ENCODE measurements at places on chromosomes 4 and X.

GRCh38 chr4:10761903-10762302, 77.3 kb upstream of the CLNK start:
- DNase-seq: no peak

GRCh38 chrX:103464072-103464773, 55.1 kb downstream of the RAB40A start:
- no peak for DNase-seq

- no peak for DNase-seq
Measured at GRCh38 chrX:132068405-132068804, 45.3 kb downstream of the STK26 start.

DNA sequence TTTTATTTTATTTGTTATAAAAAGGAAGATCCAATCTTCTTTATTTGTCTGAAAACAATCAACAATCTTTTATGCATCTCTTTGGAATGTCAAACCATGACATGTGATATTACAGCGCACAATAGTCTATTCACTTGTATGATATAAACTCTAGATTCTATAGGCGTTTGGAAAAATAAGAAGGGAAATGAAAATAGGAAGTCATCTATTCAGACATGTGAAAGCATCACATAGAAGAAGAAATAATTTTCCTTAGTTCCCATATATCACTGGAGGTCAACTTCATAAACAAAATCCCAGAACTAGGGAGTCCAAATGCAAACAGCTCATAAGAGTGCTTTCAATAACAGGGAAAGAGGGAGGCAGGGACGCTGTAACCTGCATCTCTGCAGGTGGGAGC, 139.5 kb upstream of the RASGEF1B start:
- DNase-seq: no peak

DNA sequence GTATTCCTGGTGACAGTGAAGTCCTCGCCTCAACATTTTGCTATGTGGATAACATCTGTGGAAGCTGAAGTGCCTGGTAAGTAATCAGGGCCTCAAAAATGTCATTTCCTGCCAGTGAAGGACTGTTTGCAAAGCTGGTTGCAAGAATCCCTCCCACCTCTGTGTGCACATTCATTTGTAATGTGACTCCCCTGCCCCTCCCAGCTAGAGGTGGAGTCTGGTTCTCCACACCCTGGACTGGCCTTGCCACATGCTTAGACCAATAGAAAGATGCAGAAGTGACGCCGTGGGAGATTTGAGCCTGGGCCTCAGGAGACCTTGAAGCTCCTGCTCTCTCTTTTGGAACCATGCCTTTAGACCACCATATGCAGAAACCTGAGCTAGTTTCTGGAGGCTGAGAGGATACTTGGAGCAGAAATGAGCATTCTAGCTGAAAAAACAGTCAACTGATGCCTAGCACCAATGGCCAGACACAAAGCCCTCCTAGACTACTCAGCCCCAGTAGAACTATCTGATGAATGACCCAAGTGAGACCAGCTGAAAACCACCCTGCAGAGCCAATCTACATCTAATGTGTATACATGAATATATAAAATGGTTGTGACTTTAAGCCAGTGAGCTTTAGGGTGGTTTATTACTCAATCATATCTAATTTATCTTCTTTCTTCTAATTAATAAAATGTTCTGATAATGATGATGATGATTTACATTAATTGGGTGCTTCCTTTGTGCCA, 47.8 kb upstream of the CRMP1 start:
- DNase-seq: no peak

- DNase-seq: no peak
Measured at GRCh38 chr4:76723924-76724323, 174.0 kb downstream of the SOWAHB start.

- no peak for DNase-seq
Measured at GRCh38 chr4:94181815-94182214, 25.9 kb upstream of the SMARCAD1 start.

- no peak for DNase-seq
Measured at GRCh38 chr4:1078490-1078889, 34.9 kb downstream of the RNF212 start.

DNA sequence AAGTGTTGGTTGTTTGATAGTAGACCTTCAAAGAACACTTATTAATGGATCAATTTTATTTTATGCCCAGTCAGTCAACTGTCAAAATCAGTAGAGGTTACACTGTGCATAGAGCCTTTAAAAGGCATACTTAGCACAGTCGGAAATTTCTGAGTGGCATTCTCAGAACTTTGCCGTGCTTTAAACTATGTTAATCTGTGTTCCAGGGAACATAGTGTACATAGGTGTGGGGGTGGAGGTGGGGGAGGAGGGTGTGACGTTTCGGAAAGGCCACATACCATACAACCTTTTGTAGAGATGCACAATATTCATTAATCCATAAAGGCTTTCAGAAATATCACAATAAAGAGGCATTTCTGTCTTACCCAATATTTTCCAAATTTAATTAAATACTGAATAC, 75.8 kb downstream of the RS1 start:
- no peak for DNase-seq

DNA sequence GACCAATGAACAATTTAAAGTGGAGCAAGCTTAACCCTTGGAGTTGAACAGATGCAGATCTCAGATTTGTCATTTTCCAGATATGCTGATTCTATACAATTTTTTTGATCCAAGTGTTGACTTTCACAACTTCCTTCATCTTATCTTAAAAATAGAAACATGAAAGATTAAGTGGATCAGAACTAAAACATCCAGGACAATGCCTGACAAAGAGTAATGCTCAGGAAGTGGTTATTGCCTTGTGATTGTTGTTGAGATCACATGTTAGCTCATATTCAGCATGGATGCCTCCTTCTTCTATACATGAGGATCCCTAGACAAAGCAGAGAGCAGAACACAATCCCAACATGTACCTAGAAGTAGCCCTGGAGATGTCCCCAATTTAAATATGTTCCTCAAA, 160.9 kb downstream of the PPARGC1A start:
- no peak for DNase-seq

DNA sequence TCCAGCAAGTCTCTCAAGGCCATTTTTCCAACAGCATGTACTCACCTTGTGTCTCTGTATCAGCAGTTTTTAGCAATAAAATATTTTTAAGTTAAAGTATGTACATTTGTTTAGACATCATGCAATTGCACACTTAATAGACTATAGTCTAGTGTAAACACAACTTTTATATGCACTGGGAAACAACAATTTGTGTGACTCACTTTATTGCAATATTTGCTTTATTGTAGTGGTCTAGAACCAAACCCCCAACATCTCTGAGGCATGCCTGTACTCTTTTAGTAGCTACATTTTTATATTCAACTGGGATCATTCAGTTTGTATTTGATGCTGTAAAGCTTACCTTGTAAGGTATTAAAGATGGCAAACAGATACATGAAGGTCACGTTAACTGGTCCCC, 14.7 kb upstream of the PHKA2 start:
- no peak for DNase-seq

GRCh38 chr4:2763511-2763967, 7.4 kb upstream of the TNIP2 start:
- no peak for DNase-seq

DNA sequence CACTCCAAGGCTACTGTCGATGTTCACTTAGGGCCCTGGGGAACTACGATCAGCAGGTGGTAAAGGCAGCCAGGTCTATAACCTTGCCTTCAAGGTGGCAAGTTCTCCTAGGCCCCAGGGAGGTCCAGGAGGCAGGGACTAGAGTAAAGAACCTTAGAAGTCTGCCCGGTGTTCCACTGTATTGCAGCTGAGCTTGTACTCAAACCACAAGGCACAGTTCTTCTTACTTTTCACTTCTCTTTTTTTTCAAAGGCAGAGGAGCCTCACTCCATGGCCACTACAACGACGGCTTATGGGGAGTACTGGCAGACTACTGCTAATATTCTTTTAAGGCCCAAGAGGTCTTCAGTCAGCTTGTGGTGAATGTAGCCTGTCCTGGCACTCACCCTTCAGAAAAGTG, 78.8 kb upstream of the GPR174 start:
- peak; percentile 32 for DNase-seq

DNA sequence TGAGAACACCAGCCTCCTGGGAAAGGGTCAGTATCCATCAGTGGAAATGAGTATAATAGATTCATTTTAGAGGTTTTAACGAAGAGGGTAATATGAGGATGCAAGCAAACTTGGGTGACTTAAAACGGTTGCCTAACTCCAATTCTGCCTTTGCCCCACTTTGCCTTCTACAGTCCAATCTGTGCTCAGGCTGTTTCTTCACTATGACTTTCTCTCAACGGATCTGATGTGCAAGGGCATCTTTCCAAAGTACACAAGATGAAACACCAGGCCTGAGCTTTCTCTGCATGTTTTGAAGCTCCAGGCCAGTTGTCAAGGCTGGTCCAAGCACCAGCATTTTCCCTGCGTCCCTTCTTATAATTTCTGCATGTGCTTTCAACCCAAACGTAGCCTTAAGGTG, 68.0 kb upstream of the TMEM164 start:
- DNase-seq: no peak

DNA sequence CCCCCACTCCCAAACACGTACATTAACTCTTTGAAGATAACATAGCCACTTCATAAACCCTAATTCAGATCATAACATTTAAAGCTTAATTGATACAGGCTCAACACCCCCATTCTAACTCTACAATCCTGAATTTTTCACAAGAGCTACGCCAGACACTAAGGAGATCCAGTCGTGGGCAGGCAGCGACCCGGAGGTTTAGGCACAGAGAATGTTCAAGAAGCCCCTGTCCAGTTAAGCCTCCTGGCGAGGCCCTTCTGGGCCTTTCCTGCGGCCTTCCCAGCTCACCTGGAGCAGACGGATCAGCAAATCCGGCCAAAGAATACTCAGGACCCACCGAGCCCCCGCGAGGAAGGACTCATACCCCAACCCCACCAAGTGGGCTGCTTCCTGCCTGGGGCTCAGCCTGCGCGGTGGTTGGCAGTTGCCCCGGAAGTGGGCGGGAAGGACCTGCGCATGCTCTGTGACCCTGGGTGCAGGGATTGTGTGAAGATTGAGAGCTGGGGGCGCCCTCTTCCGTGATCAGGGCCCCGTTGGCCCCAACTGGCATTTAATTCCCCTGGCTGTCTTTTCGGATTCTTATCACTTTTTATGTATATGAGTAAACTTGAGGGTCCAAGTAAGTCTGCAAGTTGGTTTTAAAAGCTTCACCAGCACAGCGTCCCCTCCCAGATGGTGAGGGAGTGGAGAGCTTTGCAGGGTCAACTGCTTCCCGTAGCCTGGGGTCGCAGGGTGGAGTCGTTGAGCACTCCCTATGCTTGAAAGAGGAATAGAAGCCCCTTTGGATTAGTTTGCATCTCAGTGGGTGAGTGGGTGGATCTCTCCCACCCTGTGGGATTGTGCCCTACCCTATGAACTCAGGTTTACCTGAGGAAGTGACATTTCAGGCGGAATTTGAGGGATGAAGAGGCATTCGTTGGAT, at the start of gene TRIM61:
Gene TRIM61 (minus strand): TSS at position 415 of the 922 bp plus-strand sequence. CDS start 7,655 bp downstream, outside the sequence.
- DNase-seq: peak; percentile 59

- DNase-seq: no peak
Measured at GRCh38 chr4:183541752-183542040, 36.8 kb downstream of the ING2 start.
